Activated T-helper 1 cell treated with anti-CD3 and anti-CD28 coated beads, Interleukin-12 subunit alpha, Interleukin-12 subunit beta, Interleukin-2, Interleukin-4 antibody, amounts not matched to agents 30 ng/mL and 10 ng/mL and 1 ng/mL, durations not matched to agents 14 hours and 24 hours and 36 hours (primary cell): ENCODE measurements at places on chromosomes 7 and 10.

DNA sequence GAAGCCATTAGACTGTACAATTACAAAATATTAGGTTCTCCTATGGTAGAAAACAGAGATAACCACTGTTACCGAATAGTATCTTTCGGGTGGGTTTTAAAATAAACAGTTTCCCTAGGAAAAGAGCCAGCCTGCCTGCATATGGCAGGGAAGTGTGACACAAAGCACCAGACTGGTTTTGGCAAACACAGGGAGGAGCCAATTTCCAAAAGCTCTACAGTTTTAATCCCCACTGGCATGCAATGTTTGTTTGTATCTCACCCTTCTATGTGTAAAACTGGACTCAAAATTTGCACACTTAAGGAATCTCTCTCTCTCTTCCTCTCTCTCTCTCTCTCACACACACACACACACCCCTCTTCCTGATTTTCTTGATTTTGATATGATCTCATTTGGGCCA is 261.7 kb downstream of the ETV1 start:
- DNase-seq, result no peak

- DNase-seq, result no peak
These were observed 67.9 kb upstream of the BMPER start for GRCh38 chr7:33837356-33837851.

- DNase-seq, result no peak
These were observed 67.8 kb downstream of the INPP5A start for GRCh38 chr10:132605390-132605789.

- no peak for DNase-seq
These were observed 18.2 kb downstream of the DNAJC12 start for GRCh38 chr10:67819768-67820204.

DNA sequence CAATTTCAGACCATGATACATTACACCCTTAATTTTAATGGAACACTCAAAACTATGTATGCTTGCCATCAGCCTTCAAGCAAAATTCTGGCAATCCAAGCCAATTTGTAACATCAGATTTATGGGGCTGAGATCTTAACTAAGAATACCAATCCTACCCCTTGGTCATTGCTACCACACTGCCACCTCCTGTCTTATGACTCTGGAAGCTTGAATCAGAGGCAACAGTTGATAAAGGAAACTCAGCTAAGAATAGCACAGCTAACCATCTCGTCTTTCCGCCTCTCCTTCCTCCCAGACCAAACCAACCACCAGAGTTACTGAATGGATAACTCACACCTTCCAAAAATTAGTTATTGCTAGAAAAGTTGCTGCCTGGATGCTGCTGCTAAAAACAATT is 7.4 kb downstream of the IGF2BP3 start:
- no peak for DNase-seq

- DNase-seq, result no peak
These were observed 3.6 kb upstream of the NOC3L start for GRCh38 chr10:94366382-94366781.

GRCh38 chr7:155256081-155256760 is 41.5 kb upstream of the INSIG1 start:
- no peak for DNase-seq

DNA sequence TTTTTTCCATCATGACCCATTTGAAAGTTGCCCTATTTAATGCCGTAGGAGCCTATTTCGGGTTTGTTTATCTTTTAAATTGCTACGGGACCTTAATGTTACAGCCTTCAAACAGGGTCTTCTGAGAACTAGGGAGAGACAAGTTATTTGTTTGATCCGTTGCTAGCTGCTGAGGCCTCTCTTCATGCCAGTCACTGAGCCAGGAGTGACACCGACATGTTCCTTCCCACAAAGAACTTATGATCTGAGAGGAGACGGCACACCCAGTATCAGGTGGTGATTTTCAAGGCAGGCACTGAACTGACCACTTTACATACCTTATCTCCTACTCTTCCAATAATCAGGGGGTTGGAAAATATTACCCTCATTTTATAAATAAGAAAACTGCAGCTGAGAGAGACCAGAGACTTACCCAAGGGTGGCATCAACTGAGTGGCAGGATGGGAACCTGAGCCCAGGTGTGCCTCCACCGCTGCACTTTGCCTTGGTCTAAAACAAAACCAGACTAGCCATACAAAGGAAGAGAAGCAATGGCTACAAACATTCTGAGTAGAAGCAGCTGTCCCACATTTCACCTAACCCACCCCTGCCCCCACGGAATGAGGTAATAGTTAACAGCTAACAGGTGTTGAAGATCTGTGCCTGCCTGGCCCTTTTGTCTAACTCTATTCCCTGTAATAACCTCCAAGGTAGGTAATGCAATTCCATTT is 40.5 kb downstream of the PPP1R3C start:
- DNase-seq, result no peak

- DNase-seq, result no peak
These were observed 28.1 kb upstream of the KIF5B start for GRCh38 chr10:32084185-32084851.

GRCh38 chr7:121945066-121945465 is 72.1 kb downstream of the PTPRZ1 start:
- DNase-seq, result no peak

GRCh38 chr7:78020874-78021249 is 222.3 kb downstream of the PHTF2 start:
- DNase-seq, result no peak

DNA sequence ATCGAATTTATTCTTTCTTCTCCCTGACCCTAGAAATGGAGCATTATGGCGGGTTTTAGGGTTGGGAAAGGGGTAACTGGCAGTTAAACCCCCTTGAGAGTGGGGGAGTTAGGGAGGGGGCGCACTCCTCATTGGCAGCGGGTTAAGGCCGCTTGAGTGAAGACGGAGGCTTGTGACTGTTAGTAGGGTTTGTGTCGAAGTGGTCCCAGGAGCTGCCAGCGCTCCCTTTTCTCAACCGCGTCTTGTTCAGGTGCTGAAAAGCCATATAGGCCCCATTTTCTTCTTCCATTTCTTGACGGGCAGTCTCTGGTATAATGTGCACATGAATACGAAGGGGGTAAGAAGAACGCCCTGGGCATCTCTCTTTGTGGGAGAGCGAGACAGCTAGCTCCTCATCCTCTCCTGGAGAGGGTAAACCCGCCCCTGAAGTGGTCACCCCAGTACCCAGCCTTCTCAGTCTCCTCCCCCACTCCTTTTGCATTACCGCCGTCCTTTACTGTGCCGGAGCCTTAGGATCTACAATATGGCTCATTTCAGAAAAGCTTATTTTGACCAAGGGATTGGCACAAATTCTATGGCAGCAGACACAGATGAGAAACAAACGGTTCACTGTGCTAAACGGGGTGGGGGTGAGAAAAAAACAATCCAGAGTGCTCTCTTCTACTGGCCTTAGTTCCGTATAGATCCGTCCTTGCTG is 836 bp downstream of the KMT2E start:
- peak; percentile 60 for DNase-seq

DNA sequence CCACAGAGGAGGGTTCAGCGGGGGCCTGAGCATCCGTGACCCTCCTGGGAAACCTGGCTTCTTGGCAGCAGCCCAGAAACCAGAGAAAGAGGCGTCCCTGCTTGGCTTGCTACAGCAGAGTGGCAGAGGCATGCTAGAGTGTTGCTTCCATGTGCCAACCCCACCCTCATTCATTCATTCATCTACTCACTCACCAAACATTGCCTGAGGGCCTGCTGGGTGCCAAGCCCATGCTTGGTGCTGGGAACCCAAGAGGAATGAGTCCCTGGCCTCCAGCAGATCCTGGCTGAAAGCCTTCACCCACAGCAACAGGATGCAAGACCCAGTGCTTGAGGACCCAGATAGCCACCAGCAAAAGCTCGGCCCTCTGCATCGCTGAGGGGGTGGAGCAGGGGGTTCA is 129.0 kb downstream of the CDH23 start:
- no peak for DNase-seq

DNA sequence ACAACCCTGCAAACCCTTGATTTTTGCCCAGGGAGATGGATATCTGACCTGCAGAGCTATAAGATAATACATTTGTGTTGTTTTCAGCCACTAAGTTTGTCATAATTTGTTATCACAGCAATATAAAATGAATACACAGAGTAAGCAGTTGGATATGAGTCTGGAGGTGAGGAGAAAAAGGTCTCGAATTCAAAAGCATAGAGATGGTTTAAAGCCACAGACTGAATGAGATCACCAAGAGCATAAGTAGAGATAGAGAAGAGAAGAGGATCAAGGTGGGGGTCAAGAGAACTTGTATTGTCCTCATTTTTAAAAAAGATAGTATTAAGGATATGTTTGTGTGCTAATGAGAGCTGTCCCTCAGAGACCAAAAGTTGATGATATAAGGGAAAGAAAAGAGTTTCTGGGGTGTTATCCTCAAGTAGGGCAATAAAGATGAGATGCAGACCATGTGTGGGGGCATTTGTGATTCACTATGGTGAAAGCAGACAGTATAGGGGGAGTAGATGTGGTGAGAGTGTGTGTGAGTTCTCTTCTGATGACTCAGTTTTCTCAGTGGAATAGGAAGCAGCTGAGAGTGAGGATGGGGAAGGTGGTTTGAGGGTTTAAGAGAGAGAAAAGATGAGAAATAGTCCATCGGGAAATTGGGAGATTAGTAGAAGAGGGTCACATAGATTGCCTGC is 25.8 kb upstream of the PCGF5 start:
- DNase-seq, result no peak

DNA sequence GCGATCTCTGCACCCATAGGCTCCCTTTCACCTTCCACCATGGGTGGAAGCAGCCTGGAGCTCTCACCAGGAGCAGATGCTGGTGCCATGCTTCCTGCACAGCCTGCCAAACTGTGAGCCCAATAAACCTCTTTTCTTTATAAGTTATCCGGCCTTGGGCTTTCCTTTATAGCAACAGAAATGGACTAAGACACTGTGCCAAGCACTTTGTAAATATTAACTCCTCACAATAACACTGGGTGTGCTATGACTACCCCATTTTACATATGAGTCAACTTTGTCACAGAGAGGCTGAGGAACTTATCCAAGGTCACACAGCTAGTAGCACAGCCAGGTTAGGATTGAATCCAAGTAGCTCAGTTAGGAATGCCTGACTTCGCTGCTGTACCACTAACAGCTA is 79.7 kb upstream of the KCNMA1 start:
- DNase-seq, result no peak

- DNase-seq, result no peak
These were observed 10.3 kb downstream of the RBP3 start for GRCh38 chr10:47358457-47358856.

GRCh38 chr10:80871083-80871482 is 333.4 kb downstream of the SH2D4B start:
- DNase-seq, result no peak

GRCh38 chr7:78993341-78993740 is 460.1 kb downstream of the MAGI2 start:
- DNase-seq, result no peak

GRCh38 chr10:80599424-80599847 is 61.7 kb downstream of the SH2D4B start:
- no peak for DNase-seq

GRCh38 chr7:39333701-39334100 is 232.5 kb upstream of the YAE1 start:
- no peak for DNase-seq

- DNase-seq, result no peak
These were observed 27.3 kb downstream of the PDE1C start for GRCh38 chr7:32042900-32043299.

DNA sequence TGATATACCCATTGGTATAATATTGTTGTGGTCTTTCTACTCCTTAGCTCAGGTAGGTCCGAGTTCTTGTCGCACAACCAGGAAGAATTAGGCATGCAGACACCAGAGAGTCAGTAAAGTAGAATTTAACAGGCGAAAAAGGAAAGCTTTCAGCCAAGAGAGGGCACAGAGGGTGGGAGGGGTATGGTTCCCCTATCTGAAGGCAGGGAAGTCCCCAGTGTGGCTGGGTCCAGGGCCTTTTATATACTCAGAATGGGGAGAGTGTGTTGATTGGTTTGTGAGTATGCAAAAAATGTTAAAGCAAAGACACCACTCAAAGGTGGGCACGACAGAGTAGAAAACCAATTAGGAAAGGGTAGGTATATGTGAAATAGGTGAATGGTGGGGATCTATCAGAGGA is 53.9 kb downstream of the IMMP2L start:
- no peak for DNase-seq

- no peak for DNase-seq
These were observed 777 bp downstream of the BICC1 start for GRCh38 chr10:58513188-58514110.

- DNase-seq, result no peak
These were observed 29.9 kb upstream of the ZNF273 start for GRCh38 chr7:64873155-64873500.

DNA sequence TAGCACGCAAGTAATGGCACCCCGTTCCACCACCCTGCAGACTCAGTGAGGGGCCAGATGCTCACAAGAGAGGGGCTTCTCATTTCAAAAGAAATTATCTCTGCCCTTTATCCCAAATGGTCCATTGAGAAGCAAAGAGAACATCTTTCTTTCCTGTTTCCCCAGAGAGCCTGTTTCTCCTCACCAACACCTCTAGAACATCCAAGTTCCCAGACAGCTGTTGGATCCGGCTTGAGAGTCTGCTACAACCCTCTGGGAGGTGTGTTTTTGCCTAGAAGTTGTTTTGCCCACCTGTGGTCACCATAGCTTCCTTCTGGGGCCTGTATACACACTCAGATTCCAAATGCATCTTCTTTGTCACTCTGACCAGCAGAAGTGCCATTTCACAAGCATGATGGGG is 637.4 kb downstream of the LRMDA start:
- no peak for DNase-seq

DNA sequence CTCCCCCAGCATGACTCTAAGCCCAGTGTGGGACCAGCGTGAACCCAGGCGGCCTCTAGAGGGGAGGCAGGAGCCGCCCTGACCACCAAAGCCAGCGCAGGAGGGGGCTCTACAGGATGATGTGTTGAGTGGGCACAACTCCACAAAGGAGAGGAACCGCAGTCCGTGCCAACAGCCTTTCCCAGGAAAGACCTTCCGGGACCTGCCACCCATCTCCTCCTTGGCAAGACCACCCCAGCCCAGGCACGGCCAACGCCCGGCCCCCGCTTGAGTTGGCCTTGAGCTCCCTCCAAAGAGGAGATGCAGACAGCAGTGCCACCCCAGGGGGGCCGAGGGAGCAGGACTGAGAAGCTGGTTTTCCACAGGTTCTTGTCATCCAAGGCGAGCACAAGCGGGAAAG is 38.9 kb downstream of the PTPRN2 start:
- no peak for DNase-seq

DNA sequence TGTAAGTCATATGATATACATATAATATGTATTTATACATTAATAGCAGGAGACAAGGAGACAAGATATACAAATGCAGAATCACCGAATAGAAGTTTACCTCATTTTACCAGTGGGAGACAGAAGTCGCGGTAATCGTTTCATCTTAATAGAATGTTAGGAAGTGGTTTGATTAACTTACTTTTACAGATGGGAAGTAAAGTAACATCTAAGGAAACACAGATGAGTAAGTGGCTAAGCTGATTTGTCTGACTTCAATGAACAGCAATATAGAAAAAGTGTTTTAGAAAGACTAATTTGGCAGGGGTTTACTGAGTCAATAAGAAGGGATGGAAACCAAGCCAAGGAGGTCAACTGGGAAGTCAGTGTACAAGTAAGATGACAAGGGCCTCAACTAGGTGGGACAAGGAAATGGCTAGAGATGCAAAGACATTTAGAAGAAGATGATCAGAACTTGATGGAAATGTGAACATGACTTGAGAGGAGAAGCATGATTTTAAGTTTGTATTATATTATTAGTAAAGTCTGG is 36.2 kb upstream of the FAM133B start:
- DNase-seq, result no peak
